SK-N-MC (cell line): ENCODE measurements at places on chromosomes 1 and 21.
A peak's percentile ranks its signal among the peaks of the same experiment; 100 is the strongest.

GRCh38 chr1:101108111-101108500 is 82.5 kb upstream of the DPH5 start:
- DNase-seq: no peak

GRCh38 chr1:93668121-93668520 is 13.5 kb downstream of the BCAR3 start:
- DNase-seq: no peak

- no peak for DNase-seq
Observed at GRCh38 chr1:185850366-185850765, 116.2 kb downstream of the HMCN1 start.

- DNase-seq: no peak
Observed at GRCh38 chr1:156552518-156552917, 19.8 kb downstream of the IQGAP3 start.

GRCh38 chr1:204126956-204127355 is 24.9 kb downstream of the ETNK2 start:
- no peak for DNase-seq

- no peak for DNase-seq
Observed at GRCh38 chr1:212752252-212752933, 39.2 kb downstream of the NSL1 start.

DNA sequence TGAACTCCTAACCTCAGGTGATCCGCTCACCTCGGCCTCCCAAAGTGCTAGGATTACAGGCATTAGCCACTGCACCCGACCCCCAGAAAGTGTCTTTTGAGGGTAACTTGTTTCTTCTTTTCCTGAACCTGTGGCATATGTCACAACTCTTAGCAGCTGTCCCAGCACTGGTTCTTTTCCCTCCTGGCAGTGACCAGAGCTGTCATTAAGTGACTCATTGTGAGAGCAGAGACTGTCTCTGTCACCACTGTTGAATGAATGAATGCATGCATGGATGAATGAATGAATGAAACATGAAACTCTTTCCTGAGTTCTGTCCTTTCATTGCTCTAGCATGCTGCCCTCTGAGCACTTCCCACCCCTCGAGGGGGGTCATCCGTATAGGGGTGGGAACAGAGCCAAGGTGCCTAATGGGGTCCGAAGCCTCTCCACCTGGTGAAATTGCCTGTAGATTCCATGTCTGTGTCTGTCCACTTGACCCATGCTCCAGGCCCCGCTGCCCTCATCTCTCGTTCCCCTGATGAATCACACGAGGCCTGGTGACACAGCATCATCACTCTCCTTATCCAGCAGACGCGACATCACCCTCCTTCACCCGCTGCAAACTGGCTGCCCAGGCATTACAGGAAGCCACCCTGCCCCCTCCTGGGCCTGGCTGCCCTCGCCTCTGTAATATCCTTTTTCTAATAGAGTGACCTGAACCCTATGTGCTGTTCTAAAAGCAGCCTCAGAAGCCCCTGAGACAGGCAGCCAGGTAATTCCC is 75.0 kb downstream of the IGSF21 start:
- DNase-seq: no peak

GRCh38 chr1:222893255-222893654 is 78.4 kb downstream of the DISP1 start:
- DNase-seq: no peak

GRCh38 chr1:111148376-111148881 is 8.4 kb downstream of the CEPT1 start:
- no peak for DNase-seq

DNA sequence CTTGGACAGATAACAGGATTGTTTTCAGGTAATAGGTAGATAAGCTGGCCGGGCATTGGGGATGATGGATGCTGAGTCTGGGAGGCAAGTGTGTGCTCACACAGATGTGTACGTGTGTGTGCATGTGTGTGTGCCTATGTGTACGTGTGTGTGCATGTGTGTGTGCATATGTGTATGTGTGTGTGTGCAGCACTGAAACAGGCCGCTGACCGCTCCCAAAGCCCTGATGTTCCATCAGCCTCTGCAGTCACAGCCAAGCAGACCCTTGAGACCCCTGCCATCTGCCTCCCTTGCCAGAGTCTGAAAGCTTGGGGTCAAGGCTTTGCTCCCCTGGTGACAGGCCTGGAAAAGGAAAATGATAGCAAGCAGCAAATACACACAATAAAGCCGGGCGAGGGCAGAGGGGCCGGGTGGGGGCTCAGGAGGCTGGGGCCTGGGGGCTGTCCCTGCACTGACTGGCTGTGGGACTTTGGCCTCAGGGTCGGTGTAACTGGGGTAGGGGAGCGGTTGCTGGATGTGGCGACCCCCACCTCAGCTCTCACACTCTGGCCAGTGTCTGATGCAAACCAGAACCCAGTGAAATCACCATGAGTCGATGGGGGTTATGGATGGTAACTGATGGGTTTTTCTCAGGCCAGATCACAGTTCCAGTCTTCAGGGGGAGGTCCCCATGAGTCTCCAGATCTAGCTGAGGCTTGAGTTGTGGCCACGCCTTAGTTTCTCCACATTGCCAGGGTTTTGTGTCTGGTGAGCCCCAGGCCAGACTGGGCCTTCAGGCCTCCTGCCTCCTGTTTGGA is 9.2 kb upstream of the TNFRSF8 start:
- DNase-seq: no peak

- no peak for DNase-seq
Observed at GRCh38 chr1:109799445-109799844, 35.7 kb upstream of the EPS8L3 start.

DNA sequence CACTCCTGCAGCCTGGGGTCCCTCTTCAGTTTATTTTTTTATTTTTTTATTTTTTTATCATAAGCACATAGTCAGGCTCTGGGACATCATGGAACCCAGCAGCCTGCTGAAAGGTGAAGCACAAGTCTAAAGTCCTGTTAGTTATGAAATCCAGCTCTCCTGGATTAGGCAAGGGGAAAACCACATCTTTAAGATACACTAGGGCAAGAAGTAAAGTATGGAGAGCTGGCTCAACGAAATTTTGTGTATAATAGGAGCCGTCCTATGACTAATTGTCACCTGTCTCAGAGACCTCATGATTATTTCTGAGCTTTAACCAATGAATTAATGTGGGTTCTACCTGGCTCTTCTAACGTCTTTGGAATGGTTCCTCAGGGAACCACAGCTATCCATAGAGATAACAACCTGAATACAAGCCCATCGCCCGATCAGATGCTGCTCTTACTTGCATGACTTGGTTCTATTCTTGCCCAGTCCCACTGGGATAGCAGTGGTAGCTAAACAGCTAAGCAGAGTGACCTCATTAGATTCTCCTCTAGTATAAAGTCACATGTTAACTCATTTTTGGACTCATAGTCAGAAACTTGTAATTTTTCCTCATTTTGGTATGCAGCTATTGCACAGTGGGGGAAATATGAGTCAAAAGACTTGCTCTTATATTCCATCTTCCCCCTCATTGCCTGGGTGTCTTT is 122.7 kb downstream of the LMO4 start:
- no peak for DNase-seq

- DNase-seq: no peak
Observed at GRCh38 chr1:8858112-8858668, 20.3 kb downstream of the ENO1 start.

- no peak for DNase-seq
Observed at GRCh38 chr1:223345720-223346119, 18.3 kb downstream of the SUSD4 start.

DNA sequence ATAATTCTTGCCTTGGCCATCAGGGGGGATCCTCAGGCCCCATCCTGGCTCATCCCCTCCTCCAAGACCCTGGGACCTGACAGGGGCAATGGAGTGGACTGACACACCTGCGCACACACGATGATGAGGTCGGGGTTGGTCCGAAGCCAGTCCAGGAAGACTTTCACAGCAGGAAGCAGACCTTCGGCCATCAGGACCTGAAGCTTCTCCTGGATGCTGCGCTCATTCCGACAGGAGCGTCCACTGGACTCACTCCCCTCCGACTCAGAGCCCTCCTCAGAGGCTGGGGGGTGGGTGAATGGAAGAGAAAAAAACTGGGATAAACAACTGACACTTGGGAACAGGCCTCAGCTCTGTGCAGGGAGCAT is 15.4 kb upstream of the PAQR6 start:
- DNase-seq: no peak

- no peak for DNase-seq
Observed at GRCh38 chr1:91523482-91523881, 22.8 kb downstream of the CDC7 start.

DNA sequence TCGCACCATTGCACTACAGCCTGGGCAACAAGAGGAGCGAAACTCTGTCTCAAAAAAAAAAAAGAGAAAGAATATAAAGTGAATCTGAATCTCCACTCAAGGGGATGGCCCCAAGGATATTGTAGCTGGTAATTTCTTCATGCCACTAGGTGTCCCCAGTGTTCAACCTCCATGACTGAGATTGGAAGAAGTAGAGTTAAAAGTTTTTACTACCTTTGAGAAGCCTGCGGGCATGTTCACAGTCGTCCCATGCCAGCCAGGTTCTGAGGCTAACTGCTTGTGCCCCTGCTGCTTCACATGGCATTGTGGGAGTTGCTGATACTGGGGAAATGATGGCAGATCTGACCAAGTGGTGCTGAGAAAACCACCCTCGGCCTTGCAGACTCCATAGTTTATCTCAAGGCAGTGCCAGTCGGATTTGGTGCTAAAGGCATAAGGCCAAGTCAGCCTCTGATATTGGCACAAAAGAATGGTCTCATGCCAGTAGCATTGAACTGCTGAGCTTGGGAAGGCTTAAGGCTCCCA is 10.8 kb upstream of the SHISA4 start:
- DNase-seq: peak; percentile 35

DNA sequence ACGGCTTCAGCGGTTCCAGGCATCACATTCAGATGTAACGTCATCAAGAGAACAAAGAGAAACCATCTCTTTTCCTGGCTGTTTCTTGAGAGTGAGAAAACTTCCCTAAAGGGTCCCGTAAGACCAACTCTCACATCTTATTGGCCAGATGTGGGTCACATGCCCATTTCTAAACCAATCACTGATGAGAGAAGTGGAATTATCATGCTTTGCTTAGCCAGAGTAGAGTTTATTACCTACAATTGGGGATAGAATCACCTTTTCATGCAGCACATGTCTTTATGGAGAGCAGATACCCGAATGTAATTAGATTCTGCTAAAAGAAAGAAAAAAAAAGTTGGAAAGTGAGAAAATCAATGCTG is 54.4 kb downstream of the LYPLAL1 start:
- DNase-seq: no peak

DNA sequence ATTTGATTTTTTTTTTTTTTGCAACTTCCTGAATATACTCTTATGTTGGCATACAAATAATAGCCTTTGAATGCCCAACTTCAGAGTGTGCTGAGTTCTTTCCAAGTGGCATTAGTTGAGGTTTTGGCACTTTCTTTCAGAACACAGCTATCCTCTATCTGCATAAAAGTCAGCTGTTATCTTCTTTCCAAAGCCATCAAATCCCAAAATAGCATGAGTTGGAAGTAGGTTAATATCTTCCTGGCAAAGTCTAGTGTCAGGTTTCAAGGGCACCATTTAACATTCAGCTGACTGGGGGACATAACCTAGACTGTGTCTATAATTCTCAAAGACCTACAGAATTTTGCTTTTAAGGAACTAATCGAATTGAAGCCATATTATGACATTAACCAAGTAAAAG is 223.9 kb downstream of the PLPP3 start:
- DNase-seq: no peak

DNA sequence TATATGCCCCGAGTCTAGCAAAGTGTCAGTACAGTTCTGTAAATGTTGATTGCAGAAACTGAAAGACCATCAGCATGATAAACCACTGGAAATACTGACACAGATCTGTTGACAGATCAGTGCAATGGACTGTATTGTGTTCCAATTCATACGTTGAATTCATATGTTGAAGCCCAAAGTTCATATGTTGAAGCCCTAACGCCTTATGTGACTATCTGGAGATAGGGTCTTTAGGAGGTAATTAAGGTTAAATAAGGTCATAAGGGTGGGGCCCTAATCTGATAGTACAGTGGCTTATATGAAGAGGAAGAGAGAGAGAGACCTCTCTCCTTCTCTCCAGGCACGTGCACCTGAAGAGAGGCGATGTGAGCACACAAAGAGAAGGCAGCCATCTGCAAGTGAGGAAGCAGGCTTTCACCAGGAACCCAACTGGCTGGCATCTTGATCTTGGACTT is 144.7 kb downstream of the MRPL39 start:
- DNase-seq: no peak

DNA sequence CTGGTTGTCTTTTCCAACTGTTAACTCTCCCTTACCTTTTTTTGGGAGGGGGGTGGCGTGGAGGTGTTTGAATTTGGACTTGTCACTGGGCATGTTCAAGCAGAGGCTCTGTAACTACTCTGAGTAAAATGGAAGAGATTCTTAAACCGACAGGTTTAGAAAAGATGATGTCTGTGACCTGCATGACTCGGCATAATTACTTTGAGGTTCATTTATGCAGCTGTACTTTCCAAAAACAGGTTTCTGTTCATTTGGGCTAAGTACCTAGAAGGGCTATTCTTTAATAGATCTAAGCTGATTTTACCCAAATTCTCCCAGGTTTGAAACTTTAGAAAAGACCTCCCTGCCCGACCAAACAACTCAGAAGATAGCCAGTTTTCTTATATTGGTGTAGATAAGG is 80.3 kb downstream of the SLC35A3 start:
- DNase-seq: no peak

DNA sequence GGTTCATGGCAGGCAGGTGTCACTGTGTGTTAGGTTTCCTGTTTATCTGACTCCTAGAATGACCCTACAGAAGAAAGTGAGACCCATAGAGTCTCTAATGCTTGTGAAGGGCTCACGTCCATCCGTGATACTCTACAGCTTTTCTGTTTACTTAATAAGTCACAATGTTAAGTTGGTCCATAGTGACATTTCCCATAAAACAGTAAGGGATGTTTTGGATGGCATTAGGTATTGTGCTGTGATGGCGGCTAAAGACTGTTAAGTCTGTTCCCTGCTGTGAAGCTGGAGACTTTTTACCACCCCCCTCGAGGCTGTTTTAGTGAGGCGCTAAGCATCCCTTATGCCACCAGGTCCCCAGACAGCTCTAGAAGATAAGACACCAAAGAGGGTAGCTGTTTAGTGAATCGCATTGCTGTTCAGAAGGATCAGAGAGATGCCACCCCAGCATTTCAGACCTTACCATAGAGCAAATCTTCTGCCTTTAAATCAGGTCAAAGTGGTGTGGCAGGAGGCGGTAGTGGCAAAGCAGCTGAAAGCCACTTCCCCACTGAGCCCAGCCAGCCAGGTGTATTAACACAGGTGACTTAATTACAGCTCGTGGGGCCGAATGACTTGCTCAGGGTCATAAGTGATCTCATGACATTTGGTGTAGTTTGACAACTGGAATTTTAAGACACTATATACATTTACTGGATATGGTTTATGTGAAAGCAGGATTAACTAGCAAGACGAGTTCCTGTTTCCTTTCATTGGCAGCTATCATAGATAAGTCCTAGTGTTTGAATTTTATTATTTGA is 25.0 kb downstream of the SLC37A1 start:
- DNase-seq: no peak
